NCI-H345 (cell line): ENCODE measurements at places on chromosomes 3 and 15.
A peak's percentile ranks its signal among the peaks of the same experiment; 100 is the strongest.

- no peak for DNase-seq
Measured at GRCh38 chr3:36909181-36909580, 35.7 kb downstream of the TRANK1 start.

DNA sequence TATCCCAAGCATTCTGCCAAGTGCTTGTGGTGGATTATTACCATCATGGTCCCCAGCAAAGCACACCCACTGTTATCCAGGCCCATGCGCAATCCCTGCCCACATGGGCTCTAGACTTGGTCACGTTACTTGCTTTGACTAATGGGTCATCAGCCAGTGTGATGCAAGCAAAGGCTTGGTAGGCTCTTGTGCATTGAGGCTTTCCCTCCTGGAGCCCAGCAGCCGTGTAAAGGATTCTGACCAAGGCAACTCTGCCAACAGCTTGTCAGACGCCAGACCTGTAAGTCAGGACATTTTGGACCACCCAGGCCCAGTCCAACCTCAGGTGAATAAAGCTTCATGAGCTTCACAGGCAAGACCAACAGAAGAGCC is 93.9 kb downstream of the ABHD5 start:
- no peak for DNase-seq

- DNase-seq, result no peak
Measured at GRCh38 chr3:118761291-118761606, 273.4 kb downstream of the IGSF11 start.

GRCh38 chr3:62556121-62556815 is 182.9 kb upstream of the FEZF2 start:
- DNase-seq, result no peak

GRCh38 chr3:120418446-120418845 is 32.3 kb downstream of the FSTL1 start:
- DNase-seq, result no peak

GRCh38 chr15:30992249-30992864 is 929 bp upstream of the MTMR10 start:
- DNase-seq, result no peak

GRCh38 chr3:47804577-47804976 is 1.6 kb downstream of the DHX30 start:
- no peak for DNase-seq

- peak; percentile 68 for DNase-seq
Measured at GRCh38 chr3:62718515-62719320, 156.5 kb downstream of the CADPS start.

DNA sequence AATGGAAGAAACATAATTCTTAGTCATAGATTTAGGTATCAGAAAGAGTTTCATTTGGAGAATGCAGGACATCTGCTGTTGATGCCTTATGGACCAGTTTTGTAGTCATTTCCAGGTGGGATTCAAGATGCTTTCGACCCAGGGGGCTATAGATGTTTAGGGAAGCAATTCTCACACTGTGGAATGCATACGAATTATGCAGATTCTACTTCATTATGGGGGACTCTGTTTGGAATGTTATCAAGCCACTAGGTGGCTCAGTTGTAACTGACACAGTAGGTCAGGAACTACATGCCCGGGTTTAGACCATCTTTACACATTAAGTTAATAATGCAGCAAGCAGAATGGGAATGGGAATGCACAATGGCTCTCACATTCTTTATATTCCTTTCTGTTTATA is 1359.8 kb downstream of the ZPLD1 start:
- no peak for DNase-seq
